ENCODE measurements at places on chromosomes 1 and 21.

GRCh38 chr21:45225041-45225740 lies 62.5 kb downstream of the POFUT2 start:
- no peak for DNase-seq

DNA sequence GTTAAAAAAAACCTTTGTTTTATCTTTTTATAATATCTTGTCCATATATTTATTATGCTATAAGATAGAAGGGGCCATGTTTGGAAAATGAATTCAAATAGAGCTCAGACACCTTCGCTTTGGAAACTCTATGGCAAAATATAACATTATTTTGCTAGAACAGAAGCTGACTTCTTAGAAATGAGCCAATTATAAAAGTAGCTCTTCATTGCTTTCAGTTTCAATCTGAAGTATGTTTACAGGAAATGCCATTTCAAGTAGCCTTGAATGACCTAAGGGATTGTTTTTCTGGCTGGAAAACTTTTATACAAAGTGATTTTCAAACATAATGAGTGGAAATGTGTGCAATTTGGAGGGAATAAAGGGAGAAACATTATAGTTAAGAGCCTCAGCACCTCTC lies 37.8 kb upstream of the GBP5 start:
- DNase-seq: no peak

GRCh38 chr1:236063919-236064673 lies 794 bp downstream of the NID1 start:
- no peak for DNase-seq

GRCh38 chr1:231240883-231241735 lies at the start of gene GNPAT:
TSS of gene GNPAT (plus strand) at chr1:231241212. CDS start at chr1:231241379, 167 bp downstream.
- peak; percentile 83 for DNase-seq

DNA sequence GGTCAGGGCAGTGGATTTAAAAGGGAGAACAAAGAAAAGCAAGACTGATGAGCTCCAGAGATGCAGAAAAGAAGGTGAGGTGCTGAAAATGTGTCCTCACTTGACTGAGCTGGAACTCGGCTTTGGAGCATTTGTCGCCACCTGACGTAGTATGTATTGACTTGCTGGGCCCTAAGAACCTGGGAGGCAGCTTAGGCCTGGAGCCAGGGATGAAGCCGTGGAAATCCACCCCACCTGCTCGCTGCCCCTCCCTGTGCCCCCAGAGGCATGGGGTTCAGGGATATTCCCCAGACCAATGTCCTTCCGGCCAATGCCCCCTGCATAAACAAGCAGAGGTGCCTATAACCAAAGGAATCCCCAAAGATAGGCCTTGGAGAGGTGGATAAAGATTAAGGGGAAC lies 14.3 kb downstream of the MRAP start:
- no peak for DNase-seq

GRCh38 chr21:40445349-40445921 lies 401.5 kb downstream of the DSCAM start:
- no peak for DNase-seq

- DNase-seq: no peak
Measured at GRCh38 chr21:28633839-28634555, 358.7 kb downstream of the LTN1 start.

- no peak for DNase-seq
Measured at GRCh38 chr21:41579692-41580091, 71.7 kb upstream of the TMPRSS2 start.

- DNase-seq: no peak
Measured at GRCh38 chr1:6923416-6923815, 138.2 kb downstream of the CAMTA1 start.

DNA sequence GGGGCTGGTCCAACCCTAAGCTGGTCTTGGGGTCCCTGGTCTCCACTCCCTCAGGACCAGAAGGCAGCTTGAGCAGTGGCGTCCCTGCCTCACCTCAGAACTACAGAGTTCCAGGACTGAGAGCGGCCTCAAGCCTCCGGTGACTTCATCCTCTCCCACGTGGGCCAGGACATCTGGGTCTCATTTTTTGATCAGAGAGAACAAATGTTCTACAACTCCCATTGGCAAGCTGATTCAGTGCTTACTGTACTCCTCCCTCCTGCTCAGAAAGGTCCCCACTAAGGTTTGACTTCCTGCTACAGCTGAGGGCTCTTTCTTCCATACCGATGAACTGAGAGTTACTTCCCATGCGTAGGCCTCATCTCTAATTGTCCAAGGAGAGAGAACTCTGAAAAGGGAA lies 78.5 kb downstream of the PLXNA2 start:
- DNase-seq: no peak

GRCh38 chr1:43636006-43636641 lies 13.8 kb upstream of the KDM4A start:
- DNase-seq: no peak

DNA sequence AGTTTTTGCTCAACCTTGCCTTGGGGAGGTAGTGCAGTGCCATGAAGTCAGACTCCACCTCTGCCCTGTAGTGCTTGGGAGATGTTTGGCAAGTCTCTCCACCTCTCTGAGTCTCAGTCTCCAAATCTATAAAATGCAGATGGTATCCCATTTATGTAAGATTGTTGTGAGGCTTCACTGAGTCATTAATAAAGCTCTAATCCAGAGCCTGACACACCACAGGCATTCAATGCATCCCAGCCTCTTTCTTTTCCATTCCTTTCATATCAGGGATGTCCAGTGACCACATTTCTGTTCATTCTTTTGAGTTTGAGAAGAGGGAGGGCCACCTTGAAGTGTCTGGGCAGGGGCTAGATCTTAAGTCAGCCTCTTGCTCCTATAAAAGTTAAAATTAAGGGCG lies 37.6 kb upstream of the LMO4 start:
- no peak for DNase-seq

- no peak for DNase-seq
Measured at GRCh38 chr1:220769205-220769604, 17.5 kb upstream of the MTARC1 start.

- no peak for DNase-seq
Measured at GRCh38 chr1:79362470-79362869, 355.9 kb upstream of the ADGRL4 start.

- DNase-seq: no peak
Measured at GRCh38 chr1:38026592-38027200, 14.2 kb downstream of the UTP11 start.

GRCh38 chr1:62439652-62440371 lies 3.0 kb downstream of the USP1 start:
- DNase-seq: no peak

DNA sequence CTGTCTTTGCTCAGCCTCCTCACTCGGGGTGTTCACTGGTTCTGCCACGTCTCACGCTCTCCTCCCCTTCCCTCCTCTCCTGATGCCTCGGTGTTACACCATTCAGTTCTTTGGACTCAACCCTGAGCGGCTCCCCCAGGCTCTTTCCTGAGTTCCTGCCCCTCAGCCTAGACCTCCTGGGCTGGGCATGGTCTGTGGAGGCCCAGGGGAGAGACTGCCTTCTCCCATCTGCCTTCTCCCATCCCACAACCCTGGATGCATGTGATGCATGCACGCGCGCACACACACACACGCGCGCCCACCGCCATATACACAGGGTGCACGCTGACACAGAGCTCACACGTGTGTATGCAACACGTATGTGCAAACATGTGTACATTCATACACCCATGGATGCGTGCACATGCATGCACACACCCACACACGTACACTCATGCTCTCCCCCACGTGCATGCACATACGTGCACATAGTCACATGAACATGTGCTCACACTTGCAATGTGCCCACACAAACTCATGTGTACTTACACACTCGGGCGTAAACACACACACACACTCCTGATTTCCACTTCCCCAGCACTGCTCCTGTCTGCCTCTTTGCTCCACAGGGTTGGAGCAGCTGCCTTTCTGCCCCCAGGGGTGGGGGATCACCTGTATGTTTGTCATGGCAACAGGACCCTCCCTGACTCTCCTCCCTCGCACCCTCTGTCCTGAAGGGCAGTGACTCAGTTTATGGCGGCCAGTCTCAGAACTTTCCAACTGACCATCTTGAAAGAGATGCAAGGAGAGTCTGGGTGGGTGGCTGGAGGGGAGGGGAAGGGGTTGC lies 59.0 kb downstream of the HUNK start:
- DNase-seq: no peak

GRCh38 chr1:202201971-202202370 lies 8.4 kb downstream of the LGR6 start:
- DNase-seq: no peak

GRCh38 chr1:22971161-22971560 lies 1.5 kb downstream of the LACTBL1 start:
- no peak for DNase-seq

DNA sequence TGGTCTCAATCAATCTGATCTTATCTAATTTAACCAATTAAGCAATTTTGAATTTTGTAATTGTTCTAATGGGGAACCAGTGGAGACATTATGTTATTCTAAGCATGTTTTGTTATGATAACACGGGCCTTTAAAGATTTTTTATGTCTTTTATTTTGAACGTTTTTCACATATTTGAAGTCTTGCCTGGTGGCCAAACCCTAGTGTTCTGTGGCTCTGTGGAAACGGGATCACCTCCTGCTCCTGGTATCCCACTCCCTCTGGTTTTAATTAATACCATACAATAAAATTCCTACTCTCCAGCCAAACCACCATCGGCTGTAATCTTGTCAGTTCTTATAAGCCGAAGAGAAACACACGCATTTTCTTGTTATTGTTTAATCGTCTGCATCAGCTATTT lies 22.9 kb upstream of the LMO4 start:
- DNase-seq: no peak

DNA sequence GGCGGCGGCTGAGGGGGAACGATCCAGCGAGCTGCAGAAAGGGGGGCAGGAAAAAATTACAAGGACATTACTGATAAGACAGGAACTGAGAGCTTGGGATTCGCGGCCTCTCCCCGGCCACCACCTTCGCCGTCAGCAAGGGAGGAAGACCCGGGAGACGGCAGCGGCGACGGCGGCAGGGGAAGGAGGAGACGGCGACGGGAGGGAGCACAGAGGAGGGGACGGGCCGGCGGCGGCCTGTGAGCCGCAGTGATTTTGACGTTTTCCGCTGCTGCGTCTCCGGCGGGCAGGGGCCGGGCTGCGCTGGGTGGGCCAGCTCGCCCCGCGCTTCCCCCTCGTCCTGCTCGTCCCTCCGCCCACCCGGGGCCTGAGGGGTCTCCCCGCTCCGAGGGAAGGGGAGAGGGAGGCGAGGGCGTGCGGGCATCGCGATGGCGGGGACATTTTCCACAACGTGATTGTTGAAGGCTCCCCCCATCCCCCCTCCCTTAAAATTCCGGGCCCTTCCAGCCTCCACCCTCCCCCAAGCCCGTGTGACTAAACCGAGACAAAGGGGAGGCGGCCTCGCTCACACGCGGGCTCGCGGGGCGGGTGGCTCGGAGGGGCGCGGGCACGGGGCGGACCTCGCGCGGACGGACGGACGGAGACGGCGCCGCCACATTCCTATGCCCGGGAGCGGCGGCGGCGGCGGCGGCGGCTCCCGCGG lies 407 bp downstream of the CAMSAP2 start:
- DNase-seq: peak; percentile 49

GRCh38 chr1:18938008-18938706 lies 18.3 kb downstream of the IFFO2 start:
- no peak for DNase-seq

GRCh38 chr1:65036570-65037051 lies 70.3 kb upstream of the JAK1 start:
- no peak for DNase-seq

GRCh38 chr1:216820345-216820744 lies 97.1 kb upstream of the ESRRG start:
- no peak for DNase-seq

GRCh38 chr1:119878171-119878570 lies 18.1 kb downstream of the ADAM30 start:
- no peak for DNase-seq

DNA sequence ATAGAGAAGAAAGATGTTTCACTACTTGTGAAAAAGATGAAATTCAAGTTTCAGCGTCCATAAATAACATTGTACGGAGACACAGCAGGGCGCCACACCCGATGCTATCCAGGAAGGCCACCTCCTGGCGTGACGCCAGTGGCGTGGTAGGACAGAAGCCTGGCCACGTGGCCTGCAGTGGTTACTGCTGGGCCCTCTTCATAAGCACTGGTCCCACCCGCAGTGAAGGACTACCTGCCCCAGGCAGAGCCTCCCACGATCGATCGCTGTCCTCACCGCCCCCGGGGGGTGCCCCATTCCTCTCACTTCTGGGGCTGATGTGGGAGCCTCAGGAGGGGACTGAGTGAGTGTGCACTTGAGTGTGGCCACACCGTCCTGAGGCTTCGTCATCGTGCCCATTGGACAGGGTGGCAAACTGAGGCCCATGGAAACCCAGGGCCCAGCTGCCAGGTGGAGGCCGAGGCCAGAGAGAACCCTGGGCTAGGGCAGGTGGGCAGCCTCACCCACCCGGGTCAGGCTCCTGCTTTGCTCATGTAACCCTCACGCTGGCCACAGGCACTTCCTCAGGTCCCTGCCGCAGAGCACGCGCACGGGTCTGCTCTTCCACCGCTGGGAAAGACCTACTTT lies 11.7 kb upstream of the HES5 start:
- DNase-seq: no peak

- no peak for DNase-seq
Measured at GRCh38 chr1:26478159-26478558, 5.9 kb downstream of the HMGN2 start.

DNA sequence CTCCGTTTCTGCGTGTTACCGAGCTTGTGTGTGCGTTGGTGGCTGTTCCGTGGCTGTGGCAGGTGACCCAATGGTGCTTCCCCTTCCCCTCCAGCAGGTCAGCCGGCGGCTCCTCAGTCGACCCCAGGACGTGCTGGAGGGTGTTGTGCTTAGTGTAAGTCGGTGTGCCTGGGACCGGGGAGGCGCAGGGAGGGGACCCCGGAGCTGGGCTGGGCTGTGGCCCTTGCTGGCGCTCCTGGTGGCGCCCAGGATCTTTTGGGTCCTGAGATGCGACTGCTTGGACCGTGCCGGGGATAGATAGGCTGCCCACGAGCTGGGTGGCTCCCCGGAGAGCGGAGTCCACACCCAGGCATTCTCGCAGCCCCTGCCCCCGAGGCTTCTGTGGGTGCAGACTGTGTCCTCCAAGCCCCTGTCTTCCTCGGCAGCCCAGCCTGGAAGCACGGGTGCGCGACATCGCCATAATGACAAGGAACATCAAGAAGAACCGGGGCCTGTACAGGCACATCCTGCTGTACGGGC lies 5.9 kb downstream of the ATAD3C start:
- DNase-seq: no peak

- no peak for DNase-seq
Measured at GRCh38 chr1:9352377-9353134, 59.9 kb downstream of the SPSB1 start.

DNA sequence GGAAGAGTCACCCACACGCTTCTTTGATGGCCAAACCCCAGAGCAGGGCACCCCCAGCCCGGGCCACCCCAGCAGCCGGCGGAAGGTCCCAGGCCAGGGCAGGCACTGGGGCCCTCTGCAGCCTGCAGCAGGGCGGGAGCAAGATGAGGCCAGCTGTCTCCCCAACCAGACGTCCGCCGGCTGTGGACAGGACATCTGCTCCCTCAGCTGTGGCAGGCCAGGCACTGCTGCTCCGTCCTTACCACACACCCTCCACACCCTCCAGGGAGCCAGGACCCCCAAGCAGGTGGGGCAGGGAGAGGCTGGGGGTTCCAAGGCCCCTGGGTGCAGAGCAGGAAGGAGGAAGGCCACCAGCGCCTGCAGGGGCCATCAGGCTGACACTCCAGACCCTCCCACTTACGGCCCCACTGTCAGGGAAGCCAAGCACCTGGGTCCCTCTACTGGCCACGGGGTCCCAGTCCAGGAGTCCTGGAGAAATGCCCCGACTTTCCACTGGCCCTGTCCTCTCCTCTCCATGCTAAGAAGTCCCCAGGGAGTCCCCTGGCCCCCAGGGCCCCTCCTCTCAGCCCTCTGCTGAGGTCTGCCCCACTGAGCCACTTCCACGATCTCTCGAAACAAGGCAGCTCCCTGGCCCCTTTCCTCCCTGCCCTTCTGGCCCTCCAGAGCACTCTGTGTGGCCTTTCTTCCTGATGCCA lies 5.6 kb downstream of the WNT9A start:
- DNase-seq: no peak

Data from caudate nucleus (tissue), 63 donors.